ENCODE measurements at places on chromosomes 4 and X.

- no peak for DNase-seq
These were observed 26.4 kb downstream of the NIPAL1 start for GRCh38 chr4:48042979-48043461.

GRCh38 chr4:56238251-56238650 is 149.0 kb downstream of the AASDH start:
- DNase-seq, result no peak

GRCh38 chr4:173205656-173206055 is 37.0 kb downstream of the GALNT7 start:
- no peak for DNase-seq

GRCh38 chr4:79273915-79274314 is 51.9 kb downstream of the NAA11 start:
- DNase-seq, result no peak

GRCh38 chr4:67883458-67883857 is 344 bp downstream of the TMPRSS11D start:
- no peak for DNase-seq

GRCh38 chr4:122156819-122157218 is 4.7 kb downstream of the BLTP1 start:
- DNase-seq, result no peak

DNA sequence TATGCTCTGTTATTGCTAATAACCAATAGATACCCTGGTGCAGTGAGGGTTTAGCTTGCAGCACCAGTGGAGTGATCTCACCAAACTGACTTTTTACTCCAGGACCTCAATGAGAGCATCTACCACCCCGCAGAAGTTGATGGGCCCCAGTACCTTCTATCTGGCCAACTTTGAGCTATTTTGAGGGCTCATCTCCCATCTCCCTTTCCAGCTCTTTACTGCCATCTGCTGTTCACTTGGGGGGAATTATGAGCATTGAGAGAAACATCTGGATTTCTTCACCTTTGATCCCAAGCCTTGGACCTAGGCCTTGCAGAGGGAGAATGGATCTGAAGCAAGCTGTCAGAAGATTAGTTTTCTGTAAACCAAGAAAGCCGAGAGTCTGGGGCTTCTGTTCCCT is 143.6 kb downstream of the TMEM164 start:
- no peak for DNase-seq

DNA sequence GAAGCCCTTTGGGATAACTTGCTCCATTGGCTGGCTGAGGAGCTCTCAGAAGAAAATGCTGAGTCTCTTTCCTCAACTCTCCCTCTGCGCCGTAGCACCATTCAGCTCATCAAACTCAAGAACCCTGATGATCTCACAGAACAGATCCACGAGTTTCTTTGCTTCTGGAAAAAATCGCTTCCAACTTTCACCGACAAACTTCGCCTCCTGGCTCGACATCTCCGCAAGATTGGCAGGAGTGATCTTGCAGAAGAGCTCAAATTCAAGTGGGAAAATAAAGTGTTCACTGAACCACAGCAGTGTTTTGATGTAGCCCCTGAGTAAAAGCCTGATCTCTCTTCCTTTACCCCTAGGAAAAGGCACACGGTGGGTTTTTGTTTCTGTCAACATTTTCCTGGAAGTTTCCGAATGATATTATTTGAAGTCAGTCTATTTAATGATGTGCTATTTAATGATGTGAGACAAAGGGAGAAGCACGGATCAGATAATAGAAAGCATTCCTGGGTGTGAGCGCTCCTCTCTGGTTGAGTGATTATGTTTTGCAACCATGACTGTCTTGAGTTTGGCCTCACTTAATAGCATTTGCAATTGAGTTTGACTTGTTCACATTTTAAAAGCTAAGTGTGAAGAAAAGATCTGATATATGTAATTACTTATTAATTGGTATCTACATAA is 62.2 kb downstream of the DTHD1 start:
- no peak for DNase-seq

GRCh38 chr4:89419111-89419695 is 111.6 kb upstream of the GPRIN3 start:
- DNase-seq, result no peak

- DNase-seq, result no peak
These were observed 513.9 kb downstream of the ARAP2 start for GRCh38 chr4:35730414-35730813.

GRCh38 chrX:140821280-140821679 is 111.7 kb downstream of the LINC00632 start:
- no peak for DNase-seq

DNA sequence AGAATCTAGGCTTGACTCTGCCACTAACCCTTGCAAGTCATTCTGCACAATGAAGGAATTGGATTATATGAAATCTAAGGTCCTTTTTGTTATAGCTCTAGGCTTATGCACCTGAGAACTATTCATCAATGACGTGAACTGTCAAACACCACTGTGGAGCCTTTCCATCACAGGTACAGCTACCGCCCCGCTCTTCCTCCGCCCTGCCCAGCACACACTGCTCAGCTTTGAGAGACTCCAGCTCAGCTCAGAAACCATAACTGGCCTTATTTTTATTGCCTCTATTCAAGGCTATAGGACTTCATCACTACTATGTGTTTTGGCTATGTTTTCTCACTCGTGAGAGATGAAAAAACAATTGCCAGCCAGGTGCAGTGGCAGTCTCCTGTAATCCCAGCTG is 88.2 kb upstream of the RPL34 start:
- no peak for DNase-seq

- no peak for DNase-seq
These were observed 12.3 kb upstream of the CLTRN start for GRCh38 chrX:15676886-15677285.

All from stimulated activated CD8-positive, alpha-beta memory T cell treated with anti-CD3 and anti-CD28 coated beads, Interleukin-7, amount 100 ng/mL, for 24 hours (primary cell).